ENCODE measurements at places on chromosomes 6 and 20.

DNA sequence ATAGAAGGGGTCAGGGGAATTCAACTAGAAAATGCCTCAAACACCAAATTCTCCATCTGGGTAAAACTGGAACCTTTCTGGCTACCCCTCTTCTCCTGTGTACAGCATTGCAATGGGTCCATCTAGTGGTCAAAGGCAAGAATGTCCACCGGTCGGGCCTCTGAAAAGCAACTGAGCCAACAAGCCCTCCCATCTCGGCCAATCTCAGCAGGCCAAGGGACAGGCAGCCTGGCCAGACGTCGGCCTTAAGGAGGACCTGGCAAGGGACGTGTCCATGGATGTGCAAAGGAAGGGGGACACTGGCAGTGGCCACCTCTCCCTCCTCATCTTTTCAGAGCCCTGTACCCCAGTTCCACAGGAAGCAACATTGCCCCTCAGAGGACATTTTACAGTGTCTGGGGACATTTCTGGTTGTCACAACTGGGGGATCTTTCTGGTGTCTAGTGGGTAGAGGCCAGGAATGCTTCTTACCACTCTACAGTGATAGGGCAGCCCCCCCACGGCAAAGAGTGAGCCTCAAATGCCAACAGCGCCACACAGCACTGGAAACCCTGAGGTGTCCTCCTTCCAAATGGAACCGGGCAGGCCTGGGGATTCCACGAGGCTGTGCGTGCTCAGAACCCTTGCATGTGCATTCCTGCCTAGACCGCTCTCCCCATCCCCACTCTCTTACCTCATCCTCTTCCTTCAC, 99.8 kb upstream of the FOXA2 start:
- DNase-seq, result no peak

- DNase-seq, result no peak
Measured at GRCh38 chr20:45701104-45701503, 734 bp upstream of the WFDC13 start.

DNA sequence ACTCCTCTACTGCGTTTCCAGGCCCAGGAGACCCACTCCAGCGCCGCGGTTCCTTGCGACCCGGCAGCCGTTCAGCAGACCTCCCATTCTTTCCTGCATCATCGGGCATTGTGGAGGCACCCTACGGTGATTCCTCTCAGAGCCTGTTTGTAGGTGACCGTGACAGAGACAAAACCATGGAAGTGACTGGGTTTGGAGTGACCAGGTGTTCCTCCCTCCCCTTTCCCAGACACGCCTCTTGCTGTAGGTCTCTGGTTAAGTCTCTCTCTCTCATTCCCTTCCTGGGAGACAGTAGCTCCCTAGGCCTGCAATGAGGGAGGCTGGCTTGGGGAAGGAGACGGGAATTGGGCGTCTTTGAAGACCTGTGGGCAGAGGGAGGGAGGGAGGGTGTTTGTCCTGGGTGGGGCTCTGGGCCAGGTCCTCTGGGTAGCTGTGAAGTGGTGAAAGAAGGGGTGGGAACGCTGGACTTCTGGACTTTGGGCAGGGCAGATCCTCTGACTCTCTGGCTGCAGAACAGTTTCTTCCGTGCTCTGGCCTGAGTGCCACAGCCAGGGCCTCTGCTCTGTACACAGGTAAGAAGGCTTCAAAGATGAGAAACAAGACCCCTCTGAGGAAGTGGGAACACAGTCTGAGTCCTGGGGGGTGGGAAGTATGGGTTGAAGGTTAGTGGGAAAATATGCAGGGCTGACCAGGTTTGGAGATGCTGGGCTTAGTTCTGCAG, 763 bp downstream of the KLC4 start:
- no peak for DNase-seq

DNA sequence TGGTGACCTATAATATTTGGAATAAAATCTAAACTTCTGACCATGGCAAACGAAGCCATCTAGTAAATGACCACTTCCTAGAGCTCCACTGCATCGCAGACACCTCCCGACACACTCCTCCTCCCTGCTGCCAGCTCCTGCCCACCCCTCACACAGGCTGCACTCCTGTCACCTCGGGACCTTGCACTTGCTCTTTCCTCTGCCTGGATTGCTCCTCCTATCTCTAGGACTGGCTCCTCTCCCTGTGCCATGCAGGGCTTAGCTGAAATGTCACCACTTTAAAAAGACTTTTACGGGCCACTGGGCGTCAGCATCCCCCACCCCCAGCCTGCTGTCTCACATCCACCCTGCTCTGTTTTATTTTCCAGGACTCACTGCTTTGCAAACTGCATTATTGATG, 87.6 kb upstream of the MC3R start:
- DNase-seq, result no peak

DNA sequence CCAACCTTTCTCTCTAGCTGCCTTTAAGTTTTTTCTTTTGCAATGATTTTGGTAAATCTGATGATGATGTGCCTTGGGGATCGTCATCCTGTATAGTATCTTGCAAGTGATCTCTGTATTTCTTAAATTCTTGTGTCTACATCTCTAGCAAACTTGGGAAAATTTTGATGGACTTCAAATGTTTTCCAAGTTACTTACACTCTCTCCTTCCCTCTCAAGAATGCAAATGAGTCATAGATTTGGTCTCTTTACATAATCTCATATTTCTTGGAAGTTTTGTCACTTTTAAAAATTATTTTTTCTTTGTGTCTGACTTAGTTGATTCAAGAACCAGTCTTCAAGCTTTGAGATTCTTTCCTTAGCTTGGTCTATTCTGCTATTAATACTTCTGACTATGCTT, 176.4 kb downstream of the TBC1D32 start:
- no peak for DNase-seq

DNA sequence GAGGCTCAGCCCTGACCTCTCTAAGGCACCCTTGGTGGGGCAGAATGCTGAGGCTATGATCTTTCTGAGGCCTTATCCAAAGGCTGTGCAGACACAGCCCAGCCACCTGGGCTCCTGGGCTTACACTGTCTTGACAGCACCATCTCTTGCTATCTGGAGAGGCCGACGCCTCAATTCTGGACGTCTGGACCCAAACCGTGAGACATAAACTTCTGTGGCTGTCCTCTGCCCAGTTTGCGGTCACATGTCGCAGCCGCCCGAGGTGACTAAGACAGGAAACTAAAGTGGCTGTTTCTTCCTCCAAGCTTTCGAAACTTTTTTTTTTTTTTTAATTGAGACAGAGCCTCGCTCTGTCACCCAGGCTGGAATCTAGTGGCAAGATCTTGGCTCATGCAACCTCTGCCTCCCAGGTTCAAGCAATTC, 49.3 kb downstream of the PRR18 start:
- DNase-seq, result no peak

DNA sequence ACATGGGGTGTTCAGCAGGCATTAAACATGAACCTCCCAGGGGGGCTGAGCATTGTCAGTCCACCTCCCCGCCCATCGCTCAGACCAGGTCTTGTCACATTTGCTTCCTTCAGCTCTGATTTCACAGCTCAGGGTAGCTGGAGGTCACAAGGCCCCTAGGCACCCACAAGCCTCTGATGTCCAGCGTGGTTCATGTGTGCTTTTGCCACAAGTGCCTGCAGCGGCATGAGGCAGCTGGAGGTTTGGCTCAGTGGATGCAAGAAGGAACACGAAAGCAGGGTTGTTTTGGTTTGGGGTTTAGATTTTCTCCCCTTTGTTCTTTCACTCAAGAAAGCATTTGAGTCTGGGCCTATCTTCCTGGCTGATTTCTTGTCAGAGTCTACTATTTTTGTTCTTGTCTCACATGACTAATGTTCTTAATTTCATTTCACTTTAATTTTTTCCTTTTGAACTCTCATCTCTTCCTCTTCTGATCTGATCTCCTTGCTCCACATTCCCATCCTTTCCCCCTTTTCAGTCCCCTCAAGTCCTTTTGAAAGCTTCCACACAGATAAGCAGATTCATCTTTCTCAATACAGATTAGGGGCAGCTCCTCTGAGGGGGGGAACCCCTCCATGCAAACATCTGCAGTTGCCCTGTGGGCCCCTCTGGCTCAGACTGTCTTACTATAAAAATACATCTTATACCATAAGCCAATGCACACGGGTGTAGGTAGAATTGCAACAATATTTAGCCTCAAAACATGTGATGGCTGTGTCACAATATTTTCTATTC, 68.1 kb upstream of the CEP85L start:
- DNase-seq, result no peak

DNA sequence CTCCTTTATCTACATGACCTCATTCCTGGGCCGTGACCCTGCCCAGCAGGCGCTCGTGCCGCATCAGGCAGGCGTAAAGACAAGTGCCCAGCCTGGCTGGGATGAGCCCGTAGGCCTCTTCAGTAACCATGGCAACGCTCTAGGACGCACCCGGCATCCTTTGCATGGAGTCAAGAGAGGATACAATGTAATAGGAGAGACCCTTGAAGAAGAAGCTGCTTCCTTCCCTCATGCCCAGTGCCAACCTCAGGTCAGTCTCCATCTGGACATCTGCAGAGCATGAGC, 5.0 kb upstream of the LSM14B start:
- no peak for DNase-seq

GRCh38 chr6:1636971-1637871, 27.5 kb downstream of the FOXC1 start:
- no peak for DNase-seq

GRCh38 chr6:42693725-42694323, 28.6 kb downstream of the PRPH2 start:
- no peak for DNase-seq

DNA sequence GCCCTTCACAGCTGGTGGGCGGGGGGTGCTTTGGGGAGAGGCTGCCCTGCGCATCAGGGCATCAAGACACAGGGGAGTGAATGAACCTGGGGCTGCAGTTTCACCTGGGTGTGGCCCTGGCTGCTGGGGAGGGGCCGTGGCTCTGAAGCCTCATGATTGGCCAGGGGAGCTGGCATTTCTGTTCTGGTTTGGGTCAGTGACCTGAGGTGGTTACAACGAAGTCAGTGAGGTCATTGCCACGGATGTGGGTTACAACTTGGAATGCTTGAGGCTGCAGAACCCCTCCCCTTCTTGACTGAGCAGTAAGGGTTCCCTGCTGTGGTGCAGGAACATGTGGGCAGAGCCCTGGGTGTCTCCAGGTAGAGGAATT, 3.0 kb downstream of the TCEA2 start:
- no peak for DNase-seq

DNA sequence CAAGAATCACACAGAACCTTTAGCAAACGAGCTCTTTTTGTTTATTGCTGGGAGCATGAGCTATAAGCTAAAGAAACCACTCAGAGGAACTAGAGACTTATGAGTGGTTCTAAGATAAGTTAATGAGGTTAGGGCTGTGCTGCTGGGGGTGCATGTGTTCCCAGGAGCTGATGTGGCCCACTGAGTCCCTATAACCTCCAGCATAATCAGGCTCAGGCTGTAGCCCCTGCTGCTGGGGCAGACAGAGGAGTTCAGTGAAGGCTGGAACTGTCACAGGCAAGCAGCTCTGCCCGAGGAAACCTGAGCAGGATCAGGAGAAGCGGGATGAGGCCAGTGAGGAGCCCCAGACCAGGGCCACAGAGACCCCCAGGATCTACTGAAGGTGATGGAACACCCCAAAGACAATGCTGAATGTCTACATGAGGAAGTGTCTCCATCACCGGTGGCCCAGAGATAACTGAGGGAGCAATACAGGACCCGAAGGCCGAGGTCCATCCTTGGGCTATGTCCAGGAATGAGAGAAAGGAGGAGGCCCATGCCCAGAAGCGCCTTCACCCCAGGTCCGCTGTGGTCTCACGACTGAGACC, 17.3 kb downstream of the TUBB2B start:
- DNase-seq, result no peak

- no peak for DNase-seq
Measured at GRCh38 chr6:2960935-2961334, 10.4 kb downstream of the SERPINB6 start.

DNA sequence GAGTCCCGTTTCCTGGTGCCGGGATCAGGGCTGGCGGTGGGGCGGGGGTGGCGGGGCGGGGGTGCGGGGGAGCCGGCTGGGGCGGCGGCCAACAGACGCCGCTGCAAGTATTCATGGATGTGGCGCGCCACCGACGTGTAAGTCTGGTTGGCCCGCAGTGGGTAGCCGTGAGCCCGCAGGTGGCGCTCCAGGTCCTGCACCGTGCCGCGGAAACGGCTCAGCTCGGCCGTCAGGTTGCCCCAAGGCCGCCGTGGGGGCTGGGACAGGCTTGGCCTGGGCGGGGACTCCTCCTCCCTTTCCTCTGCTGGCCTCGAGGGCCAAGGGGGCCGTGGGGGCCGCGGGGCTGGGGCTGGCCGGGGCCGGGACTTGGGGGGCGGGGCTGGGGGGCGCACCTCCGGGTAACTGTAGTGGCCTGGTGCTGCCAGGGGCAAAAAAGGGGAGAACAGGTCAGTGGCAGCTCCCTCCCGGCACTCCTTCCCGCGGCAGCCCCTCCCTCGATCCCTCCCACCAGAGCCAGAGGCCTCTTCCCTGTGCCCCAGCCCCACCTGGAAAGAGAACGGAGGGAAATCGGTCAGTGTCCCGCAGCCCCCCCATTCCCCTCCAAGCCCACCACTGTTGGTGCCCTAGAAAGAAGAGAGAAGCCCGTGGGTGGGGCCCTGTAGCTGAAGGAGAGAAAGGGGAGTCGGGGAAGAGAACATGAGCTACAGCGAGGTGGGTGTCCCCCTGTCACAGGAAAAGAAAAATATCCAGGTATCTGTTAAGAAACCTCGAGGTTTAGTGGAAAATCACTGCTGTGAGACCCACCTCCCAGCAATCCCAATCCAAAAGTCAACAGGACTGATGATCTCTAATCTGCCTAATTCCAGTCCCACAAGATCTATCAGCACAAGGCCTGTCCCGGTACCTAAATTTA, 21.3 kb downstream of the TNXB start:
- peak; percentile 21 for DNase-seq

DNA sequence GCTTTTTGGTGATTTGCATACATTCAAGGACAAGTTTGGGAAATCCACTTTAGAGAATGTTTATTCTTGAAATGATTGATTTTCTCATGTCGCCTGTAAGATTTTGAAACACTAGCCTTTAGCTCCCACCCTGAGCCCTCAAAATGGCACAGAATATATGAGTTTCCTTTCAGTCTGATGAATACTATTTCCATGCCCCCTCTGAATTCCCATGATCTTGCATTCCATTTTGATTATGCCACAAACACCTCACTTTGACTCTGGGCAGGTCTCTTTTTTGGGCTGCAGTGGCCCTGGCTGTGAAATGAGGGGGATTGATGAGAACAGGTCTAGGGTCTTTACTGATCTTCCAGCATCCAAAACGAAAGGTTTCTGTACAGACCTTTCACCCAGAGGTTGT, 50.4 kb downstream of the SULF2 start:
- DNase-seq, result no peak

- no peak for DNase-seq
Measured at GRCh38 chr6:94323853-94324252, 904.5 kb upstream of the EPHA7 start.

DNA sequence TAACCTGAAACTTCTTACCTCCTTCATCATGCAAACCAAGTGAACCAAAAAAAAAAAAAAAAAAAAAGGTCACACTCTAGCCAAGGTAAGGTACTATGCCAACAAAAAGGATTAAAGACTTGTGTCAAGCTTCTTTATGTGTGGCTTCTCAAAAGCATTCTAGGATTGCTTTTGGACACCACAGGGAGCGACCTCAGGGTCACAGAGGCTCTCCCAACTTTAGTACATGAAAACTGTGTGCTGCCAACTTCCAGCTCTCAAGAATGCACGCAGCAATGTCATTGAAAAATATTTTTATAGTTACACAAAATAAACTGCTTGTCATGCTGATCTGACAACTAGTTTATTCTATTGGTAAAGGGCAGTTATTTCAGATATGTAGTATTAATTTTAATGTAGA, 243.8 kb downstream of the PLCB1 start:
- no peak for DNase-seq

GRCh38 chr6:156972145-156972544, 195.0 kb downstream of the ARID1B start:
- no peak for DNase-seq

GRCh38 chr6:1182722-1183521, 129.0 kb upstream of the FOXQ1 start:
- DNase-seq, result no peak
